ENCODE measurements at places on chromosomes 1 and 21.

GRCh38 chr1:180165096-180165495, 10.4 kb downstream of the QSOX1 start:
- DNase-seq, result no peak

DNA sequence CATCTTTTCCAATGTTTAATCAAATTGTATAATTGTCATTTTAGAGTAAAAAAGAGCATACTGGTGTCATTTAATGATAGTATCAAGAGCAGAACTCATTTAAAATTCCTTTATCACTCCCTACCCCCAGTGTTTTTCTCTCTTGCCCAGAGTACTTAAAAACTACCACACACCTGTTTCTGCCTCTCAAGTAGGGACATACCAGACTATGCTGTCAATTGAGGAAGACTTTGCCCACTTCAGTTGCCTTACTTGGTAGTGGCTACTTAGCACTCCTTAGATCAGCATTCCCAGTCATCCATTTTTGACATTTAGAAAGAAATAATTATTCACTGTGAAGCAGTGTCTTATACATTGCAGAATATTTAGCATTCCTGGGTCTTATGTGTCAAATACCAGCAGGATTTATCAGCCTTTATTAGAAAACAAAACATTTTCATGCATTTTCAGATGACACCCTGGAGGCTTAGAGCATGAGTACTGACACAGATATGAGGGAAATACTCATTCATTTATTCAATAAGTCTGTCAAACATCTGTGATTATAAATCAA, 127.5 kb upstream of the RGS1 start:
- DNase-seq, result no peak

DNA sequence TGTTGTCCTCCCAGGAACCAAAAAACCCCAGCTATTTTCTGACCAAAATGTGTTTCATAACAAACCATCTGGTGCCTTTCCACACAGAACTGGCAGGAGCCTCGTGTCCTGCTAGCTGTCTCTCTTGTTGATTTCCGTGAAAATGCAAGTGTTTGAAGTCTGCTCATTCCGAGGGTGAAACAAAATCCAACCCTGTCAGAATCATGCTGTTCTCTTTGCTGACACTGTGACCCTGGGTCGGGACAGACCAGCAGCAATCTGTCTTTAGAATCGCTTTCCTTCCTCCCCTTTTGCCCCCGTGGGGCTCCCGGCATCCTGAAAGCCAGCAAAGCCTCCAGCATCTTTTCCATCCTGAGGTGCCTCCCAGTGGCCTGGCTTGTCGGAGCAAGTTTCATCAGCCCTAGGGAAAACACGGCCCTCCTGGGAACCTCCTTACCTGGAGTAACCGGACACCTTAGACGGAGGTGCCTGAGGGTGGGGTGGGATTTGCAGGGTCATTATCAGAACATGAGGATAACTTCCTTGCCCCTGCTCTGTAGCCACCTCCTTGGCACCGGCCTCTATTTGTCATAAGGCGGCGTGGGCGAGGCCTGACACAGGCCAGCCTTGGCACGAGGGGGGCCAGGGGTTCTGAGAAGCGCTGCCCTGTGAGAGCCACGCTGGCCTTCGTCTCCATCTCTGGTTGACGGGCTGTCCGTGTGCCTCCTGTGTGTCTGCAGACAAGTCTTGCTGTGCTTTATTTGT, 24.9 kb downstream of the LDLRAP1 start:
- no peak for DNase-seq

DNA sequence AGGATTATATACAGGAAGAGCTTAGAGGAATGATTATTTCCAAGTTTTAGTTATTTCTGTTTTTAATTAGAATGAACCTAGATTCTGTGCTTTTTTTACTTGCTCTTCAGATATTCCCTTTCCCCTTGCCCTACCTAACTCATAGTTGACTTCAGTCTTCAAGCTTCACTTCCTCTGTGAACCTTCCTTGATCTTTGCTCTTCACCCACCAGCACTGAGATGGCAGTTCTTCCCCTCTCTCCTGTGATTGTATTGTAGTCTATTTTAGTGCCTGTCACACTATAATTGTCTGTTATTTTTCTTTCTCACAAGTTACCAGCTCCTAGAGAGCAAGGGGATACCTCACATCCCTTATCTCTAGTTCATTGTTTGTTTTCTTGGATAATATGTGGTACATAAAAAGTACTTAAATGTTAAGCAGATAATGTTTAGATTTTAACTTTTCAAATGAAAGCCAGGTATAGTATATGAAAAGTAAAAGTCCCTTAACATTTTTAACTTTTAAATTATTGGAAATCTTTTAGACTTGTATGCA, 33.2 kb downstream of the KCTD3 start:
- no peak for DNase-seq

DNA sequence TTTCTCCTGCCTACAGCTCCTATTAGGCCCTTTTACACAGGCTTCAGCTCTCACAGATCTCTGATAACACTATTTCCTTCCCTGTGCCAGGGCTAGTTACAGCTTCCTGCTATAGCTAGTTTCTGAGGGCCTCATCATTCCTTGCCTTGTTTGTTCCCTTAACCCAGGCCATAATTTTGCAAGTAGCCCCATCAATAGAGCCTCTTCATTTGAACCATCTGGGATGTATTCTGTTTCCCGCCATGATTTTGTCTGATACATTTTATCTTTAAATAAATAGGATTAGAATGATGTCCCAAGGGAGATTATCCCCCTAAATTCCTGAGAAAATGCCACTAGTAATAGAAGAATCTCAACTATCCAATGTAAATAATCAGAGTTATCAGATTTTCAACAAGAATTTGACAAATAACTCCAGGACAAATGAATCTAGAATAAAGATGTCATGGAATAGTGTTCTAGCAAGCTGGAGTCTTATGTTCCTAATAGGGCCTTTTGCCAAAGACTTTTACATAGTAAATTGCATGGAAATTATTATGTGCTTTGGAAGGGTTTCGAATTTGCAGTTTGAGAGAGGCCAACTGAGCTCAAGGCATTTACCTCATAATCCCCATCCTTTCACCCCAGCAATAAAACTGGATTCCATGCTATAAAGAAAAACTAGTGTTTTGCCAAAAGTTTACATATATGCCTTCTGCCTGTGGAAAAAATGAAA, 16.1 kb downstream of the IFT25 start:
- DNase-seq, result no peak

GRCh38 chr1:183877053-183877720, 72.3 kb downstream of the RGL1 start:
- DNase-seq, result no peak

All from NCI-H2081 (cell line).